GM23248 (cell line): ENCODE measurements at places on chromosomes 6 and 20. TPM values are rescaled to one million over a fixed set of nuclear protein-coding genes. Genes with fewer than 3 reads are reported as not detected.

PRDM13 gene
- not detected in 2 replicates for total RNA-seq

DSP gene
- 108 and 110 TPM in 2 replicates for total RNA-seq

DNA sequence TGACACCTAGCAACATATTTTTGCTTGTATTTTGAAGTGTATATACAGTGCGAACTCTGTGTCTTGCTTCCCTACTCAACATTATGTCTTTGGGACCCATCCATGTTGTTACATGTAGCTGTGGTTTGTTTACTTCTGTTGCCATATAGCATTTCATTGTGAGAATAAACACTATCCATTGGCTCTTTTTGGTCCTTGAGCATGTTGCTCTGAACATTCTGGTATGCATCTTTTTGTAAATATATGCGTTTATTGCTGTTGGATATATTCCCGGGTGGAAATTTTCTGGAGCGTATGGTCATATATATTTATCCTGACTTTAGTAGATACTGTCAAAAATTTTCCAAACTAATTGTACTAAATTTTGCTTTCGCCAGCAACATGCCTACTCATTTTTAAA is 222.5 kb upstream of the SPTLC3 start:
- no peaks in the 10 kb centered on the region for H3K36me3 ChIP-seq
- H3K27ac ChIP-seq, result no peak overlapping the region
- H3K4me1 ChIP-seq, result no peaks in the 10 kb centered on the region
- no peak for DNase-seq

GRCh38 chr6:113630738-113631535 is 226.2 kb upstream of the MARCKS start:
- H3K27ac ChIP-seq, result peak overlapping the region; percentile 89
- H3K4me3 ChIP-seq, result no peak overlapping the region
- peak; percentile 82 for DNase-seq
- no peaks in the 10 kb centered on the region for H3K27me3 ChIP-seq

GRCh38 chr20:46378412-46379009 is 27.9 kb downstream of the ELMO2 start:
- no peak for DNase-seq
- H3K27ac ChIP-seq, result no peak overlapping the region
- no peaks in the 10 kb centered on the region for H3K27me3 ChIP-seq
- H3K36me3 ChIP-seq, result peaks cover 44% of the 10 kb centered on the region; the same call in 1 of the 2 replicates
- H3K4me3 ChIP-seq, result no peak overlapping the region

DNA sequence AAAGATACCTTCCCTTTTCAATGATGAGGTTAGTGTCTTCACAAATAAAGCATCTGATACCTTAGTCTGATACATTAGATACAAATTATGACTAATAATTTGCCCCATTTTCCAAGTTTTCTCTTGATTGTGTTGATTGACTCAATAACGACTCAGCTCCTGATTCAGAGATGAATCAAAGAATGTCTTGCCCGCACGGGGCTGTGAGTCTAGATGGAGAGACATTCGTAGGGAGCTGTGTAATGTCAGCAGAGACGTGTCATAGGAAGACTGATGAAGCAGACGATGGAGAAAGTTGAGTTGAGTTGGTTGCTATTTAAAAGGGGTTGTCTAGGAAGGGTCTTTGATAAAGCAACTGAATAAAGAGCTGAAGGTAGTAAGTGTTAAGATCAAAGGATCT is 78.2 kb downstream of the TSHZ2 start:
- H3K4me1 ChIP-seq, result no peaks in the 10 kb centered on the region
- peak; percentile 42 for DNase-seq
- no peak overlapping the region for H3K4me3 ChIP-seq
- no peaks in the 10 kb centered on the region for H3K36me3 ChIP-seq
- no peaks in the 10 kb centered on the region for H3K27me3 ChIP-seq
